ENCODE measurements at places on chromosomes 13 and 19. TPM values are rescaled to one million over a fixed set of nuclear protein-coding genes. Genes with fewer than 3 reads are reported as not detected.

TJP3 gene
- not detected for total RNA-seq

GAPDHS gene
- 0.17 TPM for total RNA-seq

ZSCAN4 gene
- not detected for total RNA-seq

PLA2G4C gene
- 4.7 TPM for total RNA-seq

THSD8 gene
- not detected for total RNA-seq

RNF225 gene
- 0.66 TPM for total RNA-seq

UHRF1 gene
- total RNA-seq, result 12.7 TPM

C13orf42 gene
- not detected for total RNA-seq

FCER2 gene
- total RNA-seq, result not detected

MCEMP1 gene
- total RNA-seq, result not detected

LILRA1 gene
- total RNA-seq, result not detected
